ENCODE measurements at places on chromosomes 2 and 18.

DNA sequence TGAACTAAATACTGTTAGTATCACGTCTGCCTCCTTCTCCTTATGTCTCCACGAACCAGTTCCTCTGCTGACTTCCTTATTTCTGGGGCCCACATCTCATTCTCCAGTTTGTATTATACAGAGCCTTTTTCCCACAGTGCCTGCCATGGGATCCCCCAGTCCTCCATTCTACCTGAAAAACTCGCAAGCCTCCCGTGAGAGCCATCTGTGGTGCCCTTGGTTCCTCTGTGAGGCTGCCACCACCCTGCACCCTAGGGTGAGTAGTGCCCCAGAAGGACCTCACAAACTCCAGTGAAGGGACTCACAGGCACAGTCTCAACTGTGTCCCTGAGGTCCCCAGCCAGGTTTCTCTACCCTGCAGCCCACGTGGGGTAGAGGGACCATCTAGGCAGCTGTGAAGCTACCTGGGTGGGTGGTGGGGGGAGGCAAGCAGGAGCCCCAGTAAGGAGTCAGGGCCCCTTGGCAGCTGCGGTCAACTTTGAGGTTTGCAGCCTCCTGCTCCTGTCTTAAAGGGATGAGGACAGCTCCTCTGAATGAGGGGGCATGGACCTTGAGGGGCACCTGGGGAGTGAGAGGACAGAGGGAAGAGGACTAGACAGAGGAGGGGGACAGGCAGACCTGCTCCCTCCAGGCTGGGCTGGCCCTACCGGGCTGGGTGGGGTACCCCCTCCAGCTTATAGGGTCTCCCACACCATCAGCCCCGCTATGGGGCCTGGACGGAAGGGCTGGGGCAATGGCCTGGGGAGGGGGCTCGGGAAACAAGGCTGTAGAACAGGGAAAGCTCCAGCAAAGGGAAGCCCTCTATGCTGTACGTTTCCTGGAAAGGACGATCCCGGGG lies 1.0 kb downstream of the PSTPIP2 start:
- peak; percentile 13 for DNase-seq

DNA sequence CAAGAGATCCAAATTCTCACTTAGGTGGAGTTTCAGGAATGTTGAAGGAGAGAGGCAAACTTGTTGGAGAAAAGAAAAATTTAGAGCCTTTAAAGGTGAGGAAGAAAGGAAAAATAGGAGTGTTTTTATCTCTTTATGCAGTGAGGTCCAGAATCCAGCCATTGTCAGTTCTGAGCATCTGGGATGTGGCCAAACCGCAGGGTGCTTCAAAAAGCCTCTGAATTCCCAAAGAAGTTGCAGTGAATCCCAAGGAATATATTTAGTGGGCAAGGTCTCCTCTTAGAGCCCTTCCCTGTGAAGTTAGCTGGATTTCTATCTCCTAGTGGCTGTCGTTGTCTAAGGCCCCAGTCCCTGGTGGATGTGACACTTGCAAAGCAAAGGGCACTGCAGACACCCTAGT lies 51.2 kb downstream of the MTCL1 start:
- DNase-seq = no peak

- no peak for DNase-seq
Observed at GRCh38 chr2:24330161-24330560, 30.2 kb downstream of the ITSN2 start.

- DNase-seq = no peak
Observed at GRCh38 chr18:70256184-70256583, 32.7 kb upstream of the SOCS6 start.

- no peak for DNase-seq
Observed at GRCh38 chr2:26653207-26654060, 12.3 kb upstream of the CIB4 start.

DNA sequence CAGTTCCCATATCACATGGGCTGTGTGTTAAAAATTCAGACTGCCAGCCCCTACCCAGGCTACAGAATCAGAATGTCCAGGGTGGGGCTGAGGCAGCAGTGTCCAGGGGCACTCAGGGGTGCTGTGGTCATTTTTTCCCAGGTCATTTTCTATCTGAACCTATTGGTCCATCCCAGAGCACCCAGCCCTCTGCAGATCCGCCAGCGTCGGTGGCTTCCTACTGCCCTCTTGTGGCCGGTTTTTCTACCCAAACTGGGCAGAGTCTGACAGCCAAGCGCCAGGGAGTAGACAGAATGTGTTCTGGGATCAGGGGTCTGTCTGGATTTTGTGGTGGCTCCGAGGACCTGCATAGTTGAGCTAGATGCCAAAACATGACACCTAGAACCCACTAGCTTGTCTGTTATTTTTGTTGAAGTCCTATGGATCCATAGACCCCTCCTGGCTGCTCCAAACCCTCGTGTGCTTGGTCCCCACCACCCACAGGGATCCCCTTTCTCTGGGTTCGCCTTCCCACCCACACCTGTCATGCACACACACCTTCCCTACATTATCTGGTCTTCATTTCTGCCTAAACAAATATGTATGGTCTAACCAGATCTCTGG lies 34.1 kb upstream of the RMDN2 start:
- DNase-seq = peak; percentile 57

DNA sequence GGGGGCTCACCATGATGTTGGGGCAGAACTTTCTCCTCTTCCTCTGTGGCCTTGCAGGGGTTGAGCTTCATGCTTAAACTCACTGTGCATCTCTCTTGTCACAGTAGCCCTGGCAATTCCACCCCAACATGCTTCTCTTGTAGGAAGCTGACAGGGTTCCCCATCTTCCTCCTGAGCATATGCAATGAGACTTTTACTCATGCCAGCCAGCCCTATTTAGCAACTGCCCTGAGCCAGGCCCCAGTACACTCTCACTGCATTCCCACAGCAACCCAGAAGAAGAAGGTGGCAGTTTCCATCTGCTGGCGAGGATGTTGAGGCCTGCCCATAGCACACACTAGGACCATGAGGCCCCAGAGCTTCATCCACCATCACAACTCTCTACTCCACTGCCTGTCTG lies 72.2 kb upstream of the TEX51 start:
- DNase-seq = no peak

- no peak for DNase-seq
Observed at GRCh38 chr2:7017671-7018281, 100.6 kb downstream of the RNF144A start.

GRCh38 chr2:385785-386184 lies 97.9 kb upstream of the ALKAL2 start:
- DNase-seq = no peak

- no peak for DNase-seq
Observed at GRCh38 chr2:182038576-182038975, 52.9 kb downstream of the PPP1R1C start.

DNA sequence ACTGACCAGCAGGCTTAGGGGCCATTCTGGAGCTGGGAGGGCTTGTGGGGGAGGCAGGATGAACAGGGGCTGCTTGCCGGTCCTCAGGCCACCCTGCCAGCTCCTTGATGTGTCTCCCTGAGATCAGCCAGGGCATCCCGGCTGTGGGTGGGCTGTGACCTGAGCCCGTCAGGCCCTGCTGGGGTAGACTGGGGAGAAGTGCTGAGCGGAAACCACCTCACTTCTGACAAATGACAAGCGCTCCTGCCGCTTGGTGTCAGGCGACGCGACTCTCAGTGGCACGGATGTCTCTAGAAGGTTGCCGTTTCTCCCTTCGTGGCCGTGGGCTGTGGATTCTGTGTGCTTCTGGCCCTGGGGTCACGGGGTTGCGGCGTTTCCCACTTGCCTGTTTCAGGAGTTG lies 45.7 kb downstream of the NFATC1 start:
- no peak for DNase-seq

GRCh38 chr2:144471305-144472045 lies 48.4 kb downstream of the ZEB2 start:
- DNase-seq = no peak

GRCh38 chr2:67260343-67261277 lies 136.5 kb upstream of the ETAA1 start:
- no peak for DNase-seq

Data from activated T-cell treated with anti-CD3 and anti-CD28 coated beads for 48 hours (primary cell).